NCI-H2029 treated with DMSO at 0.1 percent for 48 hours (cell line): ENCODE measurements at places on chromosomes 5 and 9.

DNA sequence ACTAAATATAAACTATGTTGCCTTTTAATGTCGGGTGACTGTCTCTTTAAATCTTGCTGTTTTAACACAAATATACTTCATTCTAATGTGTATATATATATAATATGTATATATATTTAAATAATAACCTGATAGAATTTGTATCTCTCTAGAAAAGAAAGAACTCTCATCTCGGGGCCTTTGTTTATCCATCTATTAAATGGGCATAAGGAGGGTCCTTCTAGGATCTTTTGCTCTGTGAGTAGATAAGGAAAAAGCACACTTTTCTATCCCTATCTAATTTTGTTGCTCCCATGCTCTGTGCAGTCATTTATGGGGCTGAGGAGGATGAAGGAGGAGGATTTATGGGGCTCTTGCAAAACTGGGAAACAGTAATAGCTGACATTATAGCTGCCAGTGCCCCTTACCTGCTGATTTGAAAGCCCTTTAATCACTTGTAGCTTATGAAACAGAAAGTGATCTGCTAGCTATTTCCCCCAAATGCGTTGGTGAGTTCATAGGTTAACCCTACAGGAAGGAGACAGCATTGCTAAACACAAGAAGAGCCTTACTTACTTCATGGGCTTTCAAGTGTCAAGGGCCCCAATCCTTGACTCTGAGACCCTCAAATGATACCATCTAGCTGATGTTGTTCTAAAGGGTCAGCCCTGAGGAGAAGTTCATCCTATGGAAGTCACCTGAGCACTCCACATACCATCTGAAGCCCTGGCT, 5.8 kb upstream of the PPARGC1B start:
- no peak for DNase-seq

- no peak for DNase-seq
These were observed 166.0 kb upstream of the IRX2 start for GRCh38 chr5:2917524-2917923.

- no peak for DNase-seq
These were observed 64.6 kb downstream of the RGS3 start for GRCh38 chr9:113528088-113528487.

- no peak for DNase-seq
These were observed 120.7 kb upstream of the OTULINL start for GRCh38 chr5:14460844-14461398.

- DNase-seq, result no peak
These were observed 2.6 kb downstream of the PDLIM4 start for GRCh38 chr5:132260051-132260450.

GRCh38 chr5:112366987-112367386, 52.1 kb downstream of the EPB41L4A start:
- DNase-seq, result peak; percentile 39

DNA sequence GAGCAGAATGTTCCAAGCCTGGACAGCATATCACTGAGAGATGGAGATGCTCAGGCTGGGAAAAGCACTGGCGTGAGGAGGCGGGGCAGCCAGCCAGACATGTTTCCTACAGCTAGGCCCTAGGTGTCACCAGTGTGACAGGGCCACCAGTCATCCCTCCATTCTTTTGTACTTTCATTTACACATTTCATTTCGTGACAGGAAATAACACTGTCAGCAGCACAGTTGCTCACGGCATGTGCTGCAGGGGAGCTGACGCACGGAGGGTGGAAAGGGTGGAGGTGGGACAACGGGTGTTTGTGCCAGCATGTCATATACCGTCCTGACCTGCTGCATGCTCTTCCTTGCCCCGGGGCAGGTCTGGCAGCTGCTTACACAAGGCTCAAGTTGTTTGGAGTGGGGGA, 14.8 kb upstream of the CEMIP2 start:
- no peak for DNase-seq

DNA sequence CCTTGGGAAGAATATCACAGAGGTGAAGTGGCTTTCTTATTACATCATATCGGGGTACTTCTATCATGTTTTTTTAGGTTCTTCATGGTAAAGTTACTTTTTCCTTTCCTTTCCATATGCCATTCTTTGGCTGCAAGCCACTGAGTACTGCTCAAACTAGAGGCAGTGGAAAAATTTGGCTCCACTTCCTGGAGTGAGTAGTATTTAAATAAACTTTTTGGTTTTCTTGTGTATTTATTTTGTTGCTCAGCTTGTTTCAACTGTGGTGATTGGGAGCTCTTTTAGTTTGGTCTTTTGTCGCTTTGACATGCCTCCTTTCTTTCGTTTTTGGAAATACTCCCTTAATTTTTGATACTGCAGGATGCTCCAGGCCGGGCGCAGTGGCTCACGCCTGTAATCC, 69.8 kb downstream of the WDR70 start:
- no peak for DNase-seq

DNA sequence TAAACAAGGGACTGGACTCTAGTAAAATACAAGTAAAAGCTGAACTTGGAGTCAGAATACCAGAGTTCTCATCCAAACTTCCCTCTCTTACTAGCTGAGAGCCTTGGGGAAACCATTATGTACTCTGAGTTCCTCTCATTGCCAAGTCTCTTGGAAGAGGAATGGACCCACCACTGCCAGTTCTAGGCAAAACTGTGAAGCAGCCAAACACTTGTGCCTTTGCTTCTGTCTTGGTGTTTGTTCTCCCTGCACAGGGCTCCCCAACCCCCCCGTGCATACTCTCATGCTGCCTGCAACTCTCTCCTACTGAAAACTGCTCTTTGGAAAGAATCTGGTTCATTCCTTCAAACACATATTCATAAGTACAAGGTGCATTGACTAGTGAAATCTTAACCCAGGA, 102.6 kb downstream of the PDZD2 start:
- no peak for DNase-seq

DNA sequence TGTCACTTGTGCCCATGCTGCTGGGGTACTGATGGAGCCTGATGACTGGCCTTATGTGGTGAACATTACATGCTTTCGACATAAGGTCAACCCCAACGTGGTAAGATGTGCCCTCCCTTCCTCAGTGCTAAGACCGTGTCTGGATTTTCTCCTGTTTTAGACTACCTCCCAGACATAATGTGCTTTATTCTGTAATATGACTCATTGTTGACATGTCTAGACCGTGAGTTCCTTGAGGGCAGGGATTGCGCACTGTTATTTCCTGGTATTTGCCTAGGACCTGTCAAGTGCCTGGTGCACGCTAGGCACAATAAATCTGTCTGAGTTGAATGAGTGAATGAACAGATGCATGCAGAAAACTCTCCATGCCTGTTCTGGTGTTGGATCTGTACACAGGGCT, 346.0 kb downstream of the KDM4C start:
- no peak for DNase-seq
